Endothelial cell (in vitro differentiated cells): ENCODE measurements at places on chromosomes 11 and 22. TPM values are rescaled to one million over a fixed set of nuclear protein-coding genes. Genes with fewer than 3 reads are reported as not detected.

HSPB2 gene
- not detected for total RNA-seq

ACRV1 gene
- total RNA-seq: not detected

IGSF22 gene
- total RNA-seq: 0.74 TPM

TIMM8B gene
- total RNA-seq: 49.6 TPM

HMGXB4 gene
- 21.4 TPM for total RNA-seq

BAIAP2L2 gene
- total RNA-seq: 0.77 TPM

SSTR3 gene
- 0.13 TPM for total RNA-seq

ARHGAP8 gene
- 0.80 TPM for total RNA-seq

MMP12 gene
- not detected for total RNA-seq

BATF2 gene
- not detected for total RNA-seq

TSPO gene
- 38.9 TPM for total RNA-seq

TRABD gene
- 33.1 TPM for total RNA-seq

OR52A5 gene
- total RNA-seq: not detected

PRSS23 gene
- total RNA-seq: 4.8 TPM

P2RY2 gene
- total RNA-seq: 0.10 TPM

BARX2 gene
- 0.18 TPM for total RNA-seq

PHETA2 gene
- total RNA-seq: 3.5 TPM

CFAP300 gene
- not detected for total RNA-seq

OR5L2 gene
- total RNA-seq: not detected

FOXRED2 gene
- 17.6 TPM for total RNA-seq

TESMIN gene
- 3.4 TPM for total RNA-seq

UPK3A gene
- total RNA-seq: not detected
